ENCODE measurements at places on chromosomes 2 and 18. TPM values are rescaled to one million over a fixed set of nuclear protein-coding genes. Genes with fewer than 3 reads are reported as not detected.

DNA sequence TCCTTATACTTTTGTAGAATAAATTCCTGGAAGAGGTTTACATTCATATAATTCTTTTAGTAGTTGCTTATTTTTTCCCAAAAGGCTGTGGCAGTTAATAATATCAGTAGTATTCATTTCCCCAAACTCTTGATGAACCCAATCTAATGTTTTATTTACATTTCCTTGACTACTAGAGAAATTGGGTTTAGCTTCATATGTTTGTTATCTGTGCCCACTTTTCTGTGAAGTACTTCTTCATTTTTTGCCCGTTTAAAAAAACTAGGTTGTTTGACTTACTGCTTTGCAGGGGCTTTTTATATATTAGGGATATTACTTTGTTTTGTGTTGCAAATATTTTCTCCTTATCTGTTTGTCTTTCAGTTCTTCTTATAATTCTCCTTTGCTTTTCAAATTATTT is 17.2 kb downstream of the RALB start:
- peaks cover 76% of the 10 kb centered on the region for H3K36me3 ChIP-seq
- no peak overlapping the region for H3K27ac ChIP-seq
- H3K4me1 ChIP-seq = peaks cover 58% of the 10 kb centered on the region
- H3K4me3 ChIP-seq = no peak overlapping the region
- no peak for DNase-seq
- H3K27me3 ChIP-seq = no peaks in the 10 kb centered on the region

GRCh38 chr2:20015482-20016083 is 3.1 kb upstream of the MATN3 start:
- H3K4me3 ChIP-seq = no peak overlapping the region
- H3K27ac ChIP-seq = no peak overlapping the region
- H3K4me1 ChIP-seq = peaks cover 3% of the 10 kb centered on the region
- DNase-seq = no peak
- no peaks in the 10 kb centered on the region for H3K36me3 ChIP-seq

DNA sequence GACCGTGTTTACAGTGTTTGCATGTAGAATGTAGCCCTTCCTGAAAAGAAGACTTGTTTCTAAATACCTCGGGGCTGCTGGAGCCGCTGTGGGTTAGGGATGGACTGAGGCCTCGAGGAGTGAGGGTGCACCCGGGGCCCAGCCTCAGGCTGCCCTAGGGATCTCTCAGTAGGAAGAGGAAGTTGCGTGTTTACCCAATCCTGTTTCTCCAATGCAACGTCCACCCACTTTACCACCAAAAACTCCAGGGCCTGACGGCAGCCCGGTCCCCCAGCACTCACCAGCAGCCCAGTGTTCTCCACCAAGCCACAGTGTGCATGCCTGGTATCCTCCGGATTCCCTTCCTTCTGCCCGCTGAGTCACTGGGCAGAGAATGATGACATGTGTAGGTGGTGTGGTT is 255.8 kb downstream of the GLI2 start:
- H3K27ac ChIP-seq = no peak overlapping the region
- no peak overlapping the region for H3K4me3 ChIP-seq
- H3K27me3 ChIP-seq = no peaks in the 10 kb centered on the region
- no peaks in the 10 kb centered on the region for H3K36me3 ChIP-seq

The NT5DC4 gene
- not detected for total RNA-seq

The ABCG5 gene
- 0.14 TPM for total RNA-seq

Measured in activated T-helper 2 cell treated with anti-CD3 and anti-CD28 coated beads, Interferon-gamma antibody, Interleukin-2, Interleukin-4, amounts not matched to agents 10 μg/mL and 5 μg/mL and 100 μg/mL, durations not matched to agents 14 hours and 24 hours and 36 hours (primary cell).